ENCODE measurements at places on chromosomes 5 and 9.
A peak's percentile ranks its signal among the peaks of the same experiment; 100 is the strongest.

DNA sequence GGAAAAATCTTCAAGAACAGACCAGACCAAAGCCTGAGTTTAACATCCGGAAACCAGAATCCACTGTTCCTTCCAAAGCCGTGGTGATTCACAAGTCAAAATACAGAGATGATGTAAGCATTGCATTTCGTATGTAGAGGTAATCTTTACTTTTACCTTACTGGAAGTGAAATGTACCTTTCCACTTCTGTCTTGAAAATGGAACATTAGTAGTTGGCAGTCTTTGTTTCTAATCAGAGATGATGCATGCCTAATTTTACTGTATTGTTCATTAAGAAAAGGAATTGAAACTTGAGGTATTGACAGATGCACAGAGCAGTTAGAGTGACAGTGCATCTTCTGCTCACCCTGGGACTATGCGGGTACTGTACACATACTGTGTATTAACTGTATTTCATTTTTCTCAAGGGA, 34.6 kb downstream of the HABP4 start:
- DNase-seq, result no peak

DNA sequence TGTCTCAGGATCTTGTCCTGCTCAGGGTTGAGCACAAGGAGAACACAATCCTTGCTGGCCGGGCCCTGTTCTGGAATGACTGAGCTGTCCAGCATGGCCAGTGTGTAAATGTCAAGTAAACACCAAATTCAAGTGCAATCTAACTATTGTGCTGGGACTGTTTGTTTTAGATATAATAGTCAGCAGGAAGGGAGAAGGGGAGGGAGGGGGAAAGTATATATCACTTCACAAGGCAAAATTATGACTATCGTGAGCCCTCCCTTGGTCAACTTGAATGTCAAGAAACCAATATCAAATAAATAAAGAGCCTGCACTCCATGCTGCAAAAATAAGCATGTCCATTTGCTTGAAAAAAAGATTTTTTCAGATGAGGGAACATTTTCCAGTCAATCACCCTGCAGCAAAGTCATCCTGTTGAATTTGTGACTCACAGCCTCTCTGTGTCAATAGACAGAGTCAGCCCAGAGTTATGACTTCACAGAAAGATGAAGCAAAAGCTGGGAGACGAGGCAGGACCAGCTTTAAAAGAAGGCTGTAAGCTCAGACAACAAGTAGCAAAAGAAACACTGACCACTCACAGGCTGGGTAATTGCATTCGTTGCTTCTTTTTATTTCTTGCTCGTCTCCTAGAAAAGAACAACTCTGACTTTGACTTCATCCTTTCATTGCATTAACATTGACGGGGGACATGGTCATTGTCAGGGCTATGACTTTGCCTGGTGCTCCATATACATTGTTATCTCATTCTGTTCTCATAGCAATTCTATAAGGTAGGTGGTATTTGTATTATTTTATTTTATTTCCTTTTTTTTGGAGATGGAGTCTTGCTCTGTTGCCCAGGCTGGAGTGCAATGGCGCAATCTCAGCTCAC, 15.3 kb upstream of the KLF4 start:
- DNase-seq, result peak; percentile 95

DNA sequence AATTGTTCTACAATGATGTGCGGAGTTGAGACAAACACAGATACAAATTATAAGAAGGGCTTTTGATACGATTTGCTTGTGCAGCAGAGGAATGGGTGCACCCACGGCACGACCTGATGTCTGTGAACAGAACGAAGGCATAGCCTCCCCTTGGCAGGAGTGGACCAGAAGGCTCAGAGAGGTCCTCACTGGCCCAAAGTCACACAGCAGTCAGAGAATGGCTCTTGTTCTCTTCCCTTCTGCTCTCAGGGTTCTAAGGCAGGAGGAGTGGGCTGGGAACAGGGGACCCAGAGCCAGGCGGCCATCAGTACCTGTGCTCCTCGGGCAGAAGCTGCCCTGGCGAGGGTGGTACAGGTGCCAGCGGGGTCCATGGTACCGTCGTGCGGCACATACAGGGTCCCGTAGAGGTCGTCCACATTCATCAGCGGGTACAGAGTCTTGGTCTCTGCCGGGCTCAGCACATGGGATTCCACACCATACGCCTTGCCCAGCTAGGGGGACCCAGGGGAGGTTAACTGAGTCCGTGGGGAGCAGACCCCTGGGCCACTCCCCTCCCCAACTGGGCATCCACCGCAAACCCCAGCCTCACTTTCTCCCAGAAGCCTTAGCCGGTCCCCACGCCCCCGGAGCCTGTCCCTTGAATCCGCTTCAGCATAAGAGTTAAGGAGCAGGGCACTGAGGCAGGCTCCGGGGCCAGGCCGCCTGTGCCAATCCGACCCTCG, 7.0 kb downstream of the SARDH start:
- no peak for DNase-seq

DNA sequence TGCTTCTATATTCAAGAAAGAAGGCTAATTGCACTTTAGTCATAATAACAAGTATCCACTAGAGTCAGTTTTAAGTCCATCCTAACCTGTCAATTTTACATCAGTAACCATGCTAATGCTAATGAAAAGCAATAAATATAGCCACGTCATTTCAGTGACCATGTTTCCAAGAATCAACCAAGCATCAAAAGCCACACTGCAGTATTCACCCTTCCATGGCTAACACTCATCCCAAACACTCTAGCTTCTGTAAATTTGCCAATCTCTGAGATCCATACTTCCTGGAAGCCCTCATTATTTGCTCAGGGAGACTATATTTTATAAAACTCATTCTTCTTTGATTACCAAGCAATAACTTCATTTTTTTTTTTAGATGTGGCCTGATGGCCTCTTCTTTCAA, 712.0 kb downstream of the CETN3 start:
- DNase-seq, result no peak

DNA sequence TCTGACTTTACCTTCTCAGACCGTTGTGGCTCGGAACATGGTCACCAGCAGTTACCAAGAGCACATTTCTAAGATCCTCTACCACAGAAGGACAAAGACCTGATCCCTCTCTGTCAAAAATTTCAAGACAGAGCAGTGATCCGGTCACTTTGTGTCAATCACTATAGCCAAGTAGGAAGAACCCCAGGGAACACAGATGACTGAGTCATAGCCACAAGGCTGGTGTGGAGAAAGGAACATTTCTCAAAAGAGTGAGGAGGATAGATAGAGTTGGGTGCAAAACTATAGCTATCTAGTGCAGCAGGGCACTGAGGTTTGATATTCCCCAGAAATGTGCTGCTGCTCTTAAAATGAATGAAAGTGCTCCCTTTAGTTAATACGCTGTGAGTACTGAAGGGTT, 130.7 kb upstream of the SMIM23 start:
- DNase-seq, result no peak

DNA sequence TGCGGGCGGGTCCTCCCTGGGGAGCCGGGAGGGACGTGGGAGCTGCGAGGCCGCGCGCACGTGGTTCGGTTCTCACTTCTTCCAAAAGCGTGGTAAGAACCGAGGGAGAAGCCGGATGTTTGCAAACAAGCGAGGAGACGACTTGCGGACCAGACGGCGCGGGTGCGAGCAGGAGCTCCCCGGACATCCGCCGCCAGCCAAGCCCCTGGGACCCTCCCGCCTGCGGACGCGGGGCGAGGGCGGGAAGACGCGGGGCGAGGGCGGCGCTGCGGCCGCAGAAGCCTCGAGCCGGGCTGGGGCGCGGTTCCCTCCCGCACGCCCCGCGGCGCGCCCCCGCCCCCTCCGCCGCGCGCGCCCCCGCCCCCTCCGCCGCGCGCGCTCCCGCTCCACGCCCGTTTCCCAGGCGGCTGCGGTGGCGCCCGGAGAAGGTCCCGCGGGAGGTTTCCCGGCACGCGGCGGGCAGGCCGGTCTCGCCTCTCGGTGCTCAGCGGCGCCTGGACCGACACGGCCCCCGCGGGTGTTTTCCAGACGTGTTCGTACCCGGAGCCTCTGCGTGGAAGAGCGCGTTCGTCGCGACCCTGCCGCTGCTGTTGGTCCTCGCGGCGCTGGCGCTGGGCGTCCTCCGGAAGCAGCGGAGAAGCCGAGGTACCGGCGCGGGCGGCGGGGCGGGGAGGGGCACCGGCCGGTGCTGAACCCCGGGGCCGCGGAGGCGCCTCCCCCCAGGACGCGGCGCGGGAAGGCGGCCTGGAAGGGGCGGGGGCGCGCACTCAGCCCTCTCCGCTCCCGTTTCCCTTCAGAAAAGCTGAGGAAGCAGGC, 12.8 kb downstream of the BTNL9 start:
- peak; percentile 54 for DNase-seq

DNA sequence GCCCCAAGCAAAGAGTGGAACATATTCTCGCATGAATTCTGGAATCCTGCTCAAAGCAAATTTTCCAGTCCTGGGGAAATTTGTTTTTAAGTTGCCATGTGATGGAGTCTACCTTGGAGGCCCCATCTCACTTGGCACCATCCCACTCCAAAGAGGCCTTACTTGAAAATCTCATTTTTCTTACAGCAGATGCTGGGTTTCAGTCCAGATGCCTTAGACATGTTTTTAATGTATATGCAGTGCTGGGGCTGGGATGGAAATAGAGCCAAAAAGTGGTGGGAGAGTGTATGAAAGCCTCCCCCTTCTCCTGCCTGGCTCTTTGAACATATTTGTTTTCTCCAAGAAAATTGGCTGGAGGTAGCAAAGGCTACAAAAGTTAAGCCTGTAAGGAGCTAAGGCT, 493.7 kb downstream of the ENC1 start:
- DNase-seq, result no peak
